ENCODE measurements at places on chromosomes 5 and 9.

DNA sequence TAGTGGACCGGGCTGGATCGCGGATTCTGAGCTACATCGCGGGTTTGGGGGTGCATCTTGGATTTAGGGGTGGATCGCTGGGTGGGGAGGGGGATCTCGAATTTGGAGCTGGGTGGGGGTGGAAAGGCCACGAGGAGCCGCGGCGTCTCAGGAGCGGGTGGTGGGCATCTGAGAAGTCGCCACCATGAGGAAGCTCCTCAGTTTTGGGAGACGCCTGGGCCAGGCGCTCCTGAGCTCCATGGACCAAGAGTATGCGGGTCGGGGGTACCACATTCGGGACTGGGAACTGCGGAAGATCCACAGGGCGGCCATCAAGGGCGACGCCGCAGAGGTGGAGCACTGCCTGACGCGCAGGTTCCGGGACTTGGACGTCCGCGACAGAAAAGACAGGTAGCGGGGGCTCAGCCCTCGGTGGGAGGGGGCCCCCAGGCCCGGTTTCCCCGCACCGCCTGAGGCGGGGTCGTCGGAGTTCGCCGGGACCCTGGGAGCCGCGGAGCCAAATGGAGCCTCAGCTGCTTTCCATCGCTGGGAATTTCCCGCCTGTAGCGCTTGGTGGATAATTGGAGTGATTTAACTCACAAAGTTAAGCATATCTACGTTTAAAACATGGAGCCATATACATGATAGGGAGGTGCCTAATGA, 376 bp downstream of the ANKRD18B start:
- no peak for DNase-seq

- no peak for DNase-seq
Measured at GRCh38 chr9:12739014-12739652, 35.7 kb upstream of the LURAP1L start.

DNA sequence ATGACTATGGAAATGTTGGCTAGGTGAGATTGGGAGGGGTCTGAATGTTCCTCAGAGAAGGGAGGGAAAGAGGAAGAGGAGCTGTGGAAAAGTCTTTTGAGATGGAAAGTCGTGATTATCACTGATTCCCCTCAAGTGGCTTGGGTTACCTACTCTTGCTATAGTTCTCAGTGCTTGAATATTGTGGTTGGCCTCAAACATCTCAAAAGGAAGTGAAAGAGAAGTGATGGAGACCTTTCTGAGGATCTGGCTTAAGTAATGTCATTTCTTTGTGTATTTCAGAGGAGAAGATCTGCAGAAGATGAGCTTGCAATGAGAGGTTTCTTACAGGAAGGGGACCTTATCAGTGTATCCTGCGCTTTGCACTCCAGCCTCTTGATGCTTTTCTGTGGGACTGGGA, 5.5 kb downstream of the EXOSC2 start:
- no peak for DNase-seq

GRCh38 chr5:139667001-139667729, 19.0 kb downstream of the CXXC5 start:
- DNase-seq = no peak

DNA sequence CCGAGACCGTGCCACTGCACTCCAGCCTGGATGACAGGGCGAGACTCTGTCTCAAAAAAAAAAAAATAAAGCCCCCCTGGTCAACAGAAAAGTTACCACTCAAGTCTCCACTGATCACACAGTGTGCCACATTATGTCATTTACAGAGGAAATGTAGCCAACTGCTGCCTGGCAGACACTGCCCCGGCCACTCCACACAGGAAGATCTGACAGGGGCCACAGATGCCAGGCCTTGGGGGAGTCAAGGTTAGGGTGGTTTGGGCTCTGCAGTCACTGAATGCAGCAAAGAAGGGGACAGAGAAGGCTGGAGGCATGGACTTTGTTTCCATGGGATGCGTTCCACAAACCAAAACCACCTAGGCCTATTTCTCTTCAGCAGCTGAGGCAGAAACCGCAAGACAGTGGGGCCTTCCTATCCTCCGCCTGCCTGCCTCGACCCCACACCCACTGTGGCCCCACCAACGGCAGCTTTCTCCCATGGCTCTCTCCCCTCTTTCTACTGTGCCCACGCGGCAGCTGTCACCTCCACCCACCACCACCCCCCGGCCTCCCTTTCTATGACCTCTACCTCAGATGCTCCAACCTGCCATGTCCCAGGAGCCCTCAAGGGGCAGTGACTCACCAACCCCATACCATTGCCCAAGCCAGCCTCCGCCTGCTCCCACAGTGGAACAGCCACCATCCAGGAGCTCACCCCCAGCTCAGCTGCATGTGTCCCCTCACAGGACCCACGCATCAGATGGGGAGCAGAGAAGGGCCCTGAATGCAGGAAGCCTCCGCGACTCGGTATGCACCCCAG, 12.4 kb downstream of the IPPK start:
- no peak for DNase-seq

GRCh38 chr9:16282216-16282615, 588.3 kb downstream of the BNC2 start:
- DNase-seq = no peak

- DNase-seq = no peak
Measured at GRCh38 chr5:113447498-113448050, 12.8 kb upstream of the TSSK1B start.

- DNase-seq = no peak
Measured at GRCh38 chr5:74070766-74071165, 444.8 kb downstream of the ARHGEF28 start.

DNA sequence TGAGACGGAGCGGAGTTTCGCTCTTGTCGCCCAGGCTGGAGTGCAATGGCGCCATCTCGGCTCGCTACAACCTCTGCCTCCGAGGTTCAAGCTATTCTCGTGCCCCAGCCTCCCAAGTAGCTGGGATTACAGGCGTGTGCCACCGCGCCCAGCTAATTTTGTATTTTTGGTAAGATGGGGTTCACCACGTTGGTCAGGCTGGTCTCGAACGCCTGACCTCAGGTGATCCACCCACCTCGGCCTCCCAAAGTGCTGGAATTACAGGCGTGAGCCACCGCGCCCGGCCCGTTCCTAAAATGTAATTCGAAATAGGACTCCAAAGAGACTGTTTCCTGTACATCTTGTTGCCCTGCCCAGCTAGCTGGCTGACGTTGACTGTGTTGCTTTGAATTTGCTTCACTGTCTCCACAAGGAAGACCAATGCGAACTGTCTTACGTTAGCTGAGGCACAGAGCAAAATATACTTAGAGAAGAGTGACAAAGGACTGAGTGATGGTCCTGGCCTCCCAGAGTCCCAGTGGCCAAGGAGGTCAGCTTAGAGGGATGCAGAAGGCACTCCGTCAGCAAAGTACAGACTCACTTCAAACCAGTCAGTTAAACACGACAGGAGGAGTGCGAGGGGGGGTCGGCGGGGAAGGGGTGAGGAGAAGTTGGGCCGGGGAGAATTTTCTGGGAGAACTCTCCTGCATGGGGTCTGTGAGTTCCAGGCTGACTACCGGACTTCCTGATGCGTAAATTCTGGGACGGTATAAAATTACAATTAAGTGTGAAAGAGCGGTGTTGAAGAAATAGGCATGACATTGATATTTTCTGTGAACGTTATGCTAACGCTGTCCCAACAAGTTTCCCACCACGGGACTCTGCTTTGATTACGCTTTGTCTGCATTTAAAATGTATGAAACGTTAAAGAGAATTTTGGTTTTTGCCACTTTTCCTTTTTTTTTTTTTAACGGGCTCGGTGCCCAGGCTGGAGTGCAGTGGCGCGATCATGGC, 6.8 kb upstream of the TRIM41 start:
- no peak for DNase-seq

- no peak for DNase-seq
Measured at GRCh38 chr5:139816566-139816965, 21.0 kb downstream of the PSD2 start.

- DNase-seq = no peak
Measured at GRCh38 chr9:77883846-77884771, 147.5 kb downstream of the GNAQ start.

- no peak for DNase-seq
Measured at GRCh38 chr5:1820381-1820780, 19.2 kb downstream of the NDUFS6 start.

DNA sequence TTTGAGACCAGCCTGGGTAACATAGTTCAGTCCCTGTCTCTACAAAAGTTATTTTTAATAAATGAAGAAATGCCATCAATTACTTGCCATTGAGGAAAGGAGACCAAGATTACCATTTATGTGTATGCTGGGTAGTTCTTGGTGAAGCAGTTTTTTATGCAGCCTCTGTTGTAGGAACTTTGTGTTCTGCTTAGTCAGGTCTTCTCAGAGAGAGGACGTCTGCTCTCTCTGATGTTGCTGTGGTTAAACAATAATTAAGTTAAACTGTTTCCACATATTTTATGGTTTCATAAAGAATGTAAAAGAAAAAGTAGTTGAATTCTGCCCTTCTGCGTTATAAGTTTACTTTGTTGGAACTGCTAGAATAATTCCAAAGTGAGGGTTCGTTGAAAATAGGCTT, 210.5 kb downstream of the KDM4C start:
- no peak for DNase-seq
